AG09319 (cell line): ENCODE measurements at places on chromosomes 12 and 14.
A peak's percentile ranks its signal among the peaks of the same experiment; 100 is the strongest.

GRCh38 chr12:91225316-91225715 is 42.7 kb upstream of the DCN start:
- no peak for DNase-seq

GRCh38 chr12:19847294-19848059 is 408.2 kb downstream of the AEBP2 start:
- no peak for DNase-seq

- DNase-seq, result peak; percentile 96
Measured at GRCh38 chr14:72682188-72682587, 211.7 kb downstream of the DPF3 start.

- DNase-seq, result no peak
Measured at GRCh38 chr14:29227631-29228030, 461.0 kb downstream of the FOXG1 start.

DNA sequence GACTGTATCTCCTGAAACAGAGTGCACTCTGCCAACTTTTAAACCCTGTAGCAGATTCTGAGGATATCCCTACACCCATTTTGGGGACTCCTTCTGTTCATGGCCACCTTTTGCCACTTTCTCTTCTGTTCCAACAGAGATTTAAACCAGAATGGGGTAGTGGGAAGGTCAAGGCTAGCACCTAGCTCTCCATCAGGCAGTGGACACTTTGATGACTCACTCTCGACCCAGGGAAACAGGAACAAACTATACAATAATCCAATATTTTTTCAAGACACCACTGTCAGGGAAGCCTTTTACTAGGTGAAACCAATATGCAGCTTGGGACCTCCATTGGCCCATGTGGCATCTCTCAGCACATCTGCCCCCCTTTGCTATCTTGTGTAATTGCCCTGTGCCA is 103.6 kb downstream of the DAAM1 start:
- DNase-seq, result no peak

- no peak for DNase-seq
Measured at GRCh38 chr12:102406033-102406584, 74.3 kb downstream of the IGF1 start.

DNA sequence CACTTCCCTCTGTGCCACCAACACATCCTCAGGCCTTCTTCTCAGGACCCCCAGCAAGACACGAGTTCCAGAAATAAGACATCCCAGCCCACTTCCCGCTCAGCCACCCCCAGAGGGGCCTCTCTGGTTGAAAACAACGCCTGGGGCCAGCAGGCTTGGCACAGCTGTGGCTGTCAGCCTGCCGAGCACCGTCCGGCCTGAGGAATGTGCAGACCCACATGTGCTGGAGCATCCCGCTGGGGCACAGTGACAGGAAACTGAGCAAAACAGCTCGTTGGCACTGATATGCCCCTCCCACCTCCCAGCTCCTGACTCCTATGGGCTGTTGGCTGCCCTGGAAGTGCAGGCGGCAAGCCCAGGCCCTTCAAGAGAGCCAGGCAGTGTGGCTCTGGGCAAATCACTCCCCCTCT is 1.4 kb downstream of the SYNE3 start:
- DNase-seq, result no peak

DNA sequence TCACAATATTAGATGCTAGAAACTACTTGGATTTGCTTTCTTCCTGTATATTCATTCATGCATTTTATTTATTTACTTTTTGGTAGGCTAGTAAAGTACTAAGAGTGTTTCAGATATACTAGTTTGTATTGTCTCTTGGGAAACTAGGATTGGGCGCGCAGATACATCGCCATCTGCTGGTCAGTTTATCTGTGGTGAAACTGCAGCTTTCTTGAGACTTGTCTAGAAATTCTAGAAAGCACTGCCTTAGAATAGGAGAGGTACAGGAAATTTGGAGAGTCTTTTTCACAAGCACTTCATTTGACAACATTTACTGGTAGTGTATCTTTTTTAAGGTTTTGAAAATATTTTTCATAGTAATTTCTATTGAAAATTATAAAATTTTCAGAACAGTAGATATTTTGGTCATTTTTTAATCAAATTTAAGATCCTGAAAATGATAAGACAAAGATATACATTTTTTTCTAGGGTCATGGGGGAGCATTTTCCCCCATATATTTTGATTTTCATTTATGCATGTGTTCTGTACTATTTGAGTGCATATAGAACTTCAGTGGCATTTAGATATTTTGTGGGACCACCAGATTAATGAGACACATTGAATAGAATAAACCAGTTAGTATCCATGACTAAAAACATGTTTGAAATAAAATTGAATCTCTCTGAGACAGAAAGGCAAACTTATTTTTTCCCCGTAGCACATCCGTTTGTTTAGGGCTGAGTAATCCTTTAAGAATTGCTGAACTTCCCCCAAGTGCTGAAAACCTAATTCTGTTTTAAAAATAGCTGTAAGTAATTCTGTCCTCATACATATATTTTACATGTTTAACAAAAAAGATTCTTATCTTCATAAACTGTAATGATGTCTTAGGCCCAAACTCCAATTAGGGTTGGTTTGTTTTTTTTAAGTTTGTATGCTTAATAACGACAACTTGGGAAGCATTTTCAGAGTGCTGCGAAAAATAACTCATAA is 44.5 kb downstream of the SLC38A6 start:
- DNase-seq, result peak; percentile 54

DNA sequence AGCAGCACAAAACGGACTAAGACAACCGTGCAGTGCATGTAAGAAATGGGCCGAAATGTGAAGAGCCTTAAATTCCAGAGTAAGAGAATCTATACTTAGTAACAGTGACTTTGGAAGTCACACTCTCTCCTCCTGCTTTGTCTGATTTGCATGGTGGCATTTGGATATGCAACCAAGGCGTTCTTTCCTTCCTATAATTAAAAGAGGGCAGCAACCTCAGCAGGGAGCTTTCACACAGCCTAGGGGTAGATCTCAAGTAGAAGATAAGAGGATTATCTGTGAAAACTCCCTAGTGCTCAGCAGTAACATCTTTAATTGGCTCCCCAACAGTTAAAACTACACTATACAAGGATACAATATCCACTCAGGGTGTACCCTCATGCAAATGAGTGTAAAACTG is 16.5 kb downstream of the GMFB start:
- no peak for DNase-seq

DNA sequence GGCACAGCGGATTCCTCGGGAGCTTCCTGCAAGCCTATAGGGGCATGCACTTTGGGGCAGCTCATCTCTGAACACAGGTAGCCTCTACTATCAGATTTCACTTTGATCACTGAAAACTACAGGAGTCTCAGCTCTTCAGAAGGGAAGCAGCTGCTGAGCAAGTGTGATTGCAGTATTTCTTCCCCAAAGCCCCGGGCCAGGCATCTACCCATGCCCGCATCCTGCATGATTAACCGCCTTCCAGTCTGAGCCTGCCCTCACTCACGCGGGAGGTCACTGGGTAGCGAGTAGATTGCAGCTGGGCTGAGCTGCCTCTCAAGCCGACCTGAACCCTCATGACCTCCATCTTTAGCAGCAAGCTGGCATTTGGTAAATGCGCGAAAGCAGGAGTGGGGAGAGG is 334.7 kb downstream of the DPF3 start:
- no peak for DNase-seq

DNA sequence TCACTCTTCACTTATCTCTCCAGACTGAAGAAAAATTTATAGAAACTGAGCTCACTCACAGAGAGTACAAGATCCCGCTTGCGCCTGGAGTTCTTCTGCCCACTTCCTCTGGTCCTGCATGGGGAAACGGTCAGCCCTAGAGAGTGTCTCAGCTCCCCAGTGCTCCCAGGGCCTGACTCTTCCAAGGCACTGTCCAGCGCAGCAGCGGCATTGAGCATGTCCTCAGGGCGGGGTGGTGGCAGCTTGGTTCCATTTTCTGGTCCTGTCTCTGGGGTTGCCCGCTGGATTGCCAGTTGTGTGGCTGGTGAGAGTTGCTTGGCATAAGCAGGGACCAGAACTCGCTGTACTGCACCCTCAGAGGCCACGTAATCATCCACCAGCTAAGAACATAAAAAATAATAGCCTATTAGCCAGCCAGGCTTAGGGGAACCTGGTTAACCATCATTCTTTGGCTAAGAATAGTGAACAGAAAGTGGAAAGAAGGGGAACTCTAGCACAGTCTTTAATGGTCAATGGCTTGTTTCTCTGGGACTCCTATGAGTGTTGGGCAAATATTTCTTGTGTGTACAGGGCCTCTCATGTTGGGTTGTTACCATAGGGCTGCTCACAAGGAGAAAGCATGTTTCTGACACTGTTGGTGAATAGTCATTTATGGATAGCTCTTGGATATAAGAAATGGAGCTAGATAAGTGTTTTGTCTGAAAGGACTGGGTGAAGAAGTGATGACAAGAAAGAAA is 13.7 kb upstream of the AJUBA start:
- no peak for DNase-seq

DNA sequence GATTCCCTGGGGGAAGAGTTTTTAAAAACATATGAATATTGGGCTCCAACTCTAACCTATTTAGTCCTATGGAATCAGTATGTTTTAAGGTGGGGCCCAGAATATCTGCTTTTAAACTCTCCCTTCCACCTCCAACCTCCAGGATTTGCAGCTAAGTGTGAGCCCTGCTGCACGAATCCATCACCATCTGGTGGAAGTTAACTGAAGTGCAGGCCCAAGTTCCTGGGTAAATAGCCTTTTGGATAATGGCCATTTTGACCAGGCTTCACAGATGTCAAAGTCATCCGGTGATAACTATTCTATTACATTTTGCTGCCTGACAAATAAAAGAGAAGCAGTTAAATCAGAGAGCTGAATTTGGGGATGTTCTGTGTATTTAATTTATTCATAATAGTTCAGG is 58.1 kb upstream of the RMST start:
- DNase-seq, result no peak

- DNase-seq, result no peak
Measured at GRCh38 chr12:89863968-89864367, 155.3 kb upstream of the ATP2B1 start.

DNA sequence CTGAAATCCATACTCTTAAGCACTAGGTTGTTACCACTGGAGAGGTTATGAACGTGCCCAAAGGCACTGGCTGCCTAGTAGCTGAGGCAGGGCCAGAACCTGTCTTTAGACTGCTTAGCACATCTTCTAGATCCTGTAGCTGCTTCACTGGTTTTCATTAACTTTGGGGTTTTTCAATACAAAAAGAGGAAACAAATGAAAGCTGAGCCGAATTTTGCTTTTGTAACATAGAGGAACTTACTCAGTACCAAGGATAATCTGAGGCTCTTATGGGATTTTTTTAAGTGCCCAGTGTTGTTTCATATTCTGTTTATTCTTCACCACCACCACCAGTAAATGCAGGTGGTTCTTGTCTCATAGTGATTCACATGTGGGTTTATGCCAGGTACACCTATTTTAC is 396.1 kb downstream of the RAD51B start:
- no peak for DNase-seq

DNA sequence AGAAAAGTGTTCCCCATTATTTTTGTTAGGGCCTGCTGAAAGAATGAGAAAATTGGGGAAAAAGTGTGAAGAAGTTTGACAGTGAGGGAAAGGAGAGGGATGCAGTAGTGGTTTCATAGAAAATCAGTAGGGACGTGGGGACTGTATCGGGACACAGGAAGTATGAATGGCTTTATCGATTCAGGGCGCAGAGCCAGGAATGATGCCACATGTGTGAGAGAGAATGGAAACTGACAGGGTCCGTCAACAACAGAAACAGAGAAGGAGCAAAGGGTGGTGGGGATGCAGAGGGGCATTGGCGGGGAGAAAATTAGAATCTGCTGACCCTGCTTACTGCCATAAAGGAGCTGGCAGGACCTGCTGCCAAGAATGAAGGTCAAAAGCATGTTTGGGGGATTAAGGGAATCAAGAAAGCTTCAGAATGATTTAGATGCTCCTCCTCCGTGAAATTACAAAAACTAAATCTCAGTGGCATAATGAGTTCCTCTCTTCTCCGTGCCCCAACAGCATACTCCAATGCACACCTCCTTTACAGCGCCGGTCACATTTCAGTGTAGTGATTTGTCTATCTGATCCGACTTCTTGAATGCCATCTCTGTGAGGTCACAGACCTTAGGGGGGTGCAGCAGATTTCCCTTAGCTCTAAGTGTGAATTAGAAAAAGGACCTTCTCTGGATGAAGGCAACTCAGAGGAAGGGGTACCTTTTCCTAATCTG is 92.6 kb downstream of the EMP1 start:
- no peak for DNase-seq

GRCh38 chr14:51035611-51036192 is 59.2 kb downstream of the TRIM9 start:
- no peak for DNase-seq

- DNase-seq, result peak; percentile 52
Measured at GRCh38 chr12:113007166-113007565, 28.8 kb downstream of the OAS2 start.

DNA sequence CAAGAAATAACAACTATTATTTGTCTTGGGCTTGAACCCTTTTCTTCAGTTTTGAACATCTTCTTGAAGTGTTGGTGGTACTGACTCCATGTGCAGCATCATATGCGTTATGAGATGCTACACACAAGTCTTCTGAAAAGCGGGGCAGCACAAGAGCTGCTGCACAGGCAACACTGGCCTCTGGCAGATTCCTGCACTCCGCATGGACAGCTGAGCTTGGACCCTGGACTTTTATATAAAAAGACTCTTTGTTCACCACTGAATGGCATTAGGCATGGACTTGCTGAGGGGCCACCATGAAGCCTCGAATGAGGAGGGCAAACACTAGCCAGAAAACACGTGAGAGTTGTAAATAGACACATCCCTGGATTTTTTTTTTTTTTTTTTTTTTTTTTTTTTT is 210.8 kb upstream of the NPAS3 start:
- DNase-seq, result no peak

- DNase-seq, result no peak
Measured at GRCh38 chr14:22190411-22191191, 398.4 kb downstream of the DAD1 start.

GRCh38 chr14:85573406-85573805 is 43.5 kb downstream of the FLRT2 start:
- DNase-seq, result no peak

DNA sequence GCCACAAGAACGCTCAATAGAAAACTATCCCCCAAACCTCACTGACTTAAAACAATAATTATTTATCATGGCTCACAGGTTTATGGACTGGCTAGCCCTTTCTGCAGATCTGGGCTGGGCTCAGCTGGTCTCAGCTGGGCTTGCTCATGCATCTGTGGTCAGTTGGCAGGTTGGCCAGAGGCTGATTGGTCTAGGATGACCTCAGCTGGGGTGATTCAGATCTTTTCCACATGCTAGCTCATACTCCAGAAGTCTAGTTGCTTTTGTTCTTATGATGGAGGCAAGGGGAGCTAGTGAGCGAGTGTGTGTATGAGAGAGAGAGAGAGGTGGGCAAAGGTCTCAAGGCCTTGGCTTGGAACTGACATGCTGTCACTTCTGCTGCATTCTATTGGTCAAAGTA is 181.2 kb upstream of the NRXN3 start:
- DNase-seq, result no peak

GRCh38 chr12:112252184-112252583 is 126.8 kb downstream of the TRAFD1 start:
- DNase-seq, result no peak
